Posterior vena cava (tissue), 2 donors: ENCODE measurements at places on chromosomes 13 and 19.
A peak's percentile ranks its signal among the peaks of the same experiment; 100 is the strongest.

DNA sequence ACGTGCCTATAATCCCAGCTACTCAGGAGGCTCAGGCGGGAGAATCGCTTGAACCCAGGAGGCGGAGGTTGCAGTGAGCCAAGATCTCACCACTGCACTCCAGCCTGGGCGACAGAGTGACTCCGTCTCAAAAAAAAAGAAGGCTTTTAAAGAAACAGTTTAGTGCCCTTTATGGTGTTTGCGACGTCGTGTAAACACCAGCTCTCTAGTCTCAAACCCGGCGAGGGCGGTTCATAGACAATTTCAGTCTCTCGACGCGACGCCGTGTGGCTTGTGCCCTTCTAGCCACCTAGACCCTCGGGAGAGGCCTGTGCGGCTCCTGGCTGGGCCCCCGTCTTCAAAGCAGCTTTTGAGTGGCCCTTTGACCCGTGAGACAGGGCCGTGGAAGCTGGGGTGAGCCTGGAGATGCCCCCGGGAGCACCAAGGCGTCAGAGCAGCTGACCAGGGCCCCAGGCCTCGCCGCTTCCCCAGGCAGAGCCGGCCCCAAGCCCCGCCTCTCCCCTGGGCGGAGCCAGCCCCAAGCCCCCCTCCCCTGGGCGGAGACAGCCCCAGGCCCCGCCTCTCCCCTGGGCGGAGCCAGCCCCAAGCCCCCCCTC, 5.0 kb upstream of the MADCAM1 start:
- no peak for DNase-seq

- DNase-seq, result peak; percentile 50
Measured at GRCh38 chr13:112846411-112847115, 122.5 kb upstream of the MCF2L start.

- no peak for DNase-seq
Measured at GRCh38 chr13:45882626-45883025, 31.1 kb upstream of the SIAH3 start.

DNA sequence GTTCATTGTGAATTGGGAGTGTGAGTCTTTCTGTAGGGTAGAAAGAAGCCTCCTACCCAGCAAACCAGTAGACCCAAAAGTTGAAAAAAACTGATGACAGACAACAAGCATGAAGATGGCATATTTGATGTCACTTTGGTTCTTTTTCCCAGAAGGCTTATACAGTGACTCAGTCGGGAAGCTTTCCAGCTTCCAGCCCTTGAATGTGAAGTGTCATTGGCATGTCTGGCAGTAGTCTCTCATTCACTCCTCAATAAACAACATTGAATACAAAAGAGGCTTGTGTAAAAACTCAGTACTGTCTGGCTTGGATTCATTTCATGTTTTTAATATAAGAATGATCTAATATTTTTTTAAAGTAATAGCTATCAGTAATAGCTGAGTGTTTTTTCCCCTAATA, 68.7 kb downstream of the IPO5 start:
- DNase-seq, result no peak

DNA sequence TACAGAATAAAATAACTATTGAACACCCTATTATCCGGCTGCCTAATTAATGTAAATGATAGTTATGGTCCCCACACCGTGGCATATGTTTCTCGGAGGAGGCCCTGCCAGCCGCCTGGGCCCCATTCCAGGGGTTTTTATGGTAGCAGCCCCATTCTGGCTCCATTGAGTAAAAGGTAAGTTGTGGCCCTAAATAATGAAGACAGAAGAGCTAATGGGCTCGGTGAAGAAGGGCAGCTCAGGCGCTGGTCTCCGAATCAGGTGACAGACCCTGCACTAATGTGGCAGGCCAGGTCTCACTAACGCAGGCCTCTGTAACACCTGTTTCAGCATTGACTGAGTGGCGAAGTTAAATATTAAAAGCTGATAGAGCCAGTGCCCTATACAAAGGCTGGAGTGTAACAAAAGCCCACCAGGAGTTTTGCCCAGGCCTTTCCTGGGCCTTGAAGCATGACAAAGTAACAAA, 19.1 kb downstream of the POP4 start:
- peak; percentile 34 for DNase-seq

GRCh38 chr19:39623946-39624345, 21.6 kb downstream of the LGALS13 start:
- no peak for DNase-seq

GRCh38 chr13:91930687-91931086, 532.3 kb downstream of the GPC5 start:
- no peak for DNase-seq

- DNase-seq, result no peak
Measured at GRCh38 chr19:47323872-47324271, 8.1 kb upstream of the C5AR2 start.
